ENCODE measurements at places on chromosomes 5 and 9.

- no peak for DNase-seq
These were observed 220.3 kb upstream of the TAS2R1 start for GRCh38 chr5:9850456-9850855.

GRCh38 chr9:131467214-131467935 lies 35.3 kb upstream of the POMT1 start:
- no peak for DNase-seq

GRCh38 chr9:33794560-33794959 lies 801 bp upstream of the PRSS3 start:
- DNase-seq: no peak

DNA sequence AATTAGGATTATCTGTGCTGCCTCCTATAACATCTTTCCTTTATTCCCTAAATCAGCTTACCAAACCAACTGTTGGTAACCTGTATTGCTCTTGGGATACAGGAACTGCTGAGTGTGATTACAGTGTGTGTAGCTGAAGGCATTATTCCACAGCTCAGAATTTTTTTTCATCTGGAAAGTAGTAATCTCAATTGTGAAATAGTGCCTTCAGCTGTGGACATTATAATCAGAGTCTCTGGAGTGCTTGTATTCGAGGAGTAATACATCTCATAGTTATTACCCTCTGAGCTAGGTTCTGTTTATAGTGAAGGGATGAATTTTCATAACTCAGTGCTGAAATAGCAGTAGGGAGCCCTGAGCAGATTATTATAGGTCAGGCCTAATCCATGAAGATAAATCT lies 199.5 kb downstream of the MAST4 start:
- DNase-seq: no peak

DNA sequence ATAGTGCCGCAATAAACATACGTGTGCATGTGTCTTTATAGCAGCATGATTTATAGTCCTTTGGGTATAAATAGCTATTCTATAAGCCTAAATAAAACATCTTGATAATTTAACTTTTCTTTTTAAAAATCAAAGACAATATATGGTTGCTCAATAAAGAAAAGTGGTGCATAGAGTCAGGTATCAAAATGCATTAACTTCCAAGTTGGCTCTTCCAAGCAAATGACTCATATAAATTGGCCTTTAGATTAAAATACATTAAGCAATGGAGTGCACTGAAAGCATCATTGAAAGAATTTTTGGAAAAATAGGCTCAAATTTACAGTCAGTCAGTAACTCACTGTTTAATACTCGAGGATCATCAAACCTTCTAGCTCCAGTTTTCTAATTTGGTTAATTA lies 106.6 kb downstream of the PLCXD3 start:
- no peak for DNase-seq

DNA sequence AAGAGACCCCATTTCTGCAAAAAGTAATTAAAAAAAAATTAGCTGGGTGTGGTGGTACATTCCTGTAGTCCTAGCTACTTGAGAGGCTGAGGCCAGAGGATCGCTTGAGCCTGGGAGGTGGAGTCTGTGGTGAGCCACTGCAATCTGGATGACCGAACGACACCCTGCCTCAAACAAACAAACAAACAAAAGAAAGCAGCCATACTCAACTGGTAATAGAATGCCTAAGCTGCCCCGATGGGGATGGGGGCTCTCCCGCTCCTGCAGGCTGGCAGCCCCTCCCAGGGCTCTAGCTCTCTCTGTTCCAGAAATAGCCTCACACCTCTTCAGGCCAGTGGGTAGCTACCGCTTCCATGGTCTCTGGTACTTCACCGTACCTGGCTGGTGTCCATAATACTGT lies 241.8 kb downstream of the FANCC start:
- DNase-seq: no peak

GRCh38 chr5:168086104-168086610 lies 205.3 kb upstream of the WWC1 start:
- no peak for DNase-seq
